ENCODE measurements at places on chromosomes 6 and 20.

DNA sequence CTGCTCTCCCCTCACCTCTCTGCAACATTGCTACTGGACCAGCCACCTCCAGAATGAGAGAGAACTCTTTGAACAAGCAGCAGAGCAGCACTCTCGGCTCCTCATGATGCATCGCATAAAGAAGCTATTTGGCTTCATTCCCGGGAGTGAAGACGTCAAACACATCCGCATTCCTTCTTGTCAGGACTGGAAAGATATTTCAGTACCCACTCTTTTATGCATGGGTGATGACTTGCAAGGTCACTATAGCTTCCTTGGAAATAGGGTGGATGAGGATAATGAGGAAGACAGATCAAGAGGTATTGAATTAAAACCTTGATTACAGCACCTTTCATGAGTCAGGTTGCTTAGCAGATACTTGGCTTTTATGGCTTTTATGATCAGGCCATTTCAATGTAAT is 4.3 kb downstream of the CALHM4 start:
- no peak for DNase-seq

DNA sequence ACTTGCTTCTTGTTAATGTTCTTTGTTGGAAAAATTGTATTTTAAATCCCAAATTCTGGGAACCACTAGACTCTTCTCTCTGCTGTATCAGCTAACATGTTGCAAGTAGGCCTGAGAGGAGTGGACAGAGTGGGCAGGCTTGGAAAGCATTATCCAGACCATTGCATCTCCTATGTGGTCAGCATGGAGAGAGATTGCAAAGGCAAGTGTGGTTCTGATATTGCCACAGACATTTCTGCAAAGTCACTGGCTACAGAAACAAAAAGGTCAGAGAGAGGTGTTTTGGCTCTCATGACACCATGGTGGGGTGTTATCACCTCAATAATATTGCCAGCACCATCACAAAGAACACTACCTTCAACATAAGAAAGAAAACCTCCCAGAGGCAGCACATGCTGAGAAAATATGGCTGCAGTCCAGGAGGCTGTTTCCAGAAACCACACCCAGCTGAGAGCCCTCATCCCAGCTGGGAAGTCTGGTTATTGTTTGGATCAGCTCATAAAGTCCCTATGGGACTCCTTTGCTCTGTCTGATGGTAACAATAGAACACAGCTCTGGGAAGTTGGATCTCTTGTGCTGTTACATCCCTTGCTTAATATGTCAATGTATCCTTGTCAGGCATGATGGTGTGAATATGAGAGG is 78.2 kb upstream of the TBX18 start:
- DNase-seq: no peak

DNA sequence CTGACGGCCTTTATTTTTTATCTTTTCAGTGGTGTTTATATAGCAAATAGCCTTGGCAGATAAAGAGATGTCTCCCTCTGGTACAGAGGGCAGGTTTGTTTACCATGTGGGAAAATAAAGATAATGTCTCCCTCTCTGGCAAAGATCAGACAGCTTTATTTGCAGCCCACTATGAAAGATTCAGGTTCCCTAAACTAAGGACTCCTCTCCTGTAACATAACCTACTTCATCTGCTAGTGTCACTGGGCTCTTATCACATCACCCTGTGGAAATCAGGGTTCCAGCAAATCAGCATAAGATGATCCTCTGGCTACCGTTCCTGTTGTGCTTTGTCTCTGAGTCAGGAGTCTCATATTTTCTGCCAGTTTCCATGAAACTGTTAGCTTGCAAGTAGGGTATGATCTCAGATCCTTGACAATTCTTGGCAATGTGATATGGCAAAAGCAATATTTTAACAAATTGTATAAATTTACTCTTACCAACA is 3.1 kb downstream of the FBXL4 start:
- DNase-seq: no peak

DNA sequence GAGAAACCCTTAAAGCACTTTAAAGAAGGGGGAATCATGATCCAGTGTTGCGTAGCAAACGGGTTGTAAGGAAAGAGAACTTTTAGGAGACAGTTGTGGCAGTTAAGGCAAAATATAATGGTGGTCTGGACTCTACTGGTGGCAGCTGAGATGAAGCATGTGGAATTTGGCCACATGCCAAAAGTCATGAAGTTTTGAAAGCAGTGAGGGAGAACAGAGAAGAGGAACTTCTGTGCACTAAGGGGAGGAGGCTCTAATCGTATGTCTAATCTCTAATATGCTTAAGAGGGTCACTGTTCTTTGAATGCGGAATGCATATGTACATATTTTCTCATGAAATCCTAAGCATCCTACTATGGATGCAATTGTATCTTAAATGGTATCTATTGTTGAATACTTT is 91.5 kb downstream of the RIMS1 start:
- no peak for DNase-seq

DNA sequence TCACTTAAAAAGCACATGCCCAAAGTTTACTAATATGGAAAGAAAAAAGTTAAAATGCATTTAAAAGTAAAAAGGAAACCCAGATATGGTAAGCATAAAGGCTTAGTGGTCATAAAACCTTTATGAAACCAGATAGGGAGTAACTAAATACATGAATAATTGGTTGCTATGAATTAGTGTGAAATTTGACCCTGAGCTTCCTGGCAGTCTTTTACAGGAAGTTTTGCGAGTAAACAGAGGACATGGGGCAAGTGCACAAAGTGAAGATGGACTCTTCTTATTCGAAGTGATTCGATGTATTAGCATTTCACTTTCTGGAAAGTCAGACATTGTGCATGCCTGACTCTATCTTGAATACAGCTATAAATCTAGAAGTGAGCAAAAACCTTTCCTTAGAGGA is 90.9 kb upstream of the MLIP start:
- DNase-seq: no peak

GRCh38 chr20:63493563-63494020 is 5.3 kb downstream of the EEF1A2 start:
- no peak for DNase-seq

GRCh38 chr6:168676552-168677322 is 235.8 kb downstream of the SMOC2 start:
- no peak for DNase-seq

GRCh38 chr20:63628246-63628975 is 1.5 kb upstream of the GMEB2 start:
- DNase-seq: peak; percentile 65

- DNase-seq: no peak
Measured at GRCh38 chr6:145631374-145631773, 103.9 kb downstream of the EPM2A start.

All from stimulated activated CD4-positive, alpha-beta T cell treated with anti-CD3 and anti-CD28 coated beads, Interleukin-12 subunit alpha, Interleukin-12 subunit beta, amount 100 ng/mL, for 48 hours (primary cell).